ENCODE measurements at places on chromosomes 1 and 21.

- DNase-seq: no peak
These were observed 3.5 kb upstream of the TIAM1 start for GRCh38 chr21:31347435-31348032.

GRCh38 chr1:5098981-5099385, 444.6 kb downstream of the AJAP1 start:
- no peak for DNase-seq

- peak; percentile 47 for DNase-seq
These were observed 3.7 kb upstream of the FNDC7 start for GRCh38 chr1:108708691-108709660.

DNA sequence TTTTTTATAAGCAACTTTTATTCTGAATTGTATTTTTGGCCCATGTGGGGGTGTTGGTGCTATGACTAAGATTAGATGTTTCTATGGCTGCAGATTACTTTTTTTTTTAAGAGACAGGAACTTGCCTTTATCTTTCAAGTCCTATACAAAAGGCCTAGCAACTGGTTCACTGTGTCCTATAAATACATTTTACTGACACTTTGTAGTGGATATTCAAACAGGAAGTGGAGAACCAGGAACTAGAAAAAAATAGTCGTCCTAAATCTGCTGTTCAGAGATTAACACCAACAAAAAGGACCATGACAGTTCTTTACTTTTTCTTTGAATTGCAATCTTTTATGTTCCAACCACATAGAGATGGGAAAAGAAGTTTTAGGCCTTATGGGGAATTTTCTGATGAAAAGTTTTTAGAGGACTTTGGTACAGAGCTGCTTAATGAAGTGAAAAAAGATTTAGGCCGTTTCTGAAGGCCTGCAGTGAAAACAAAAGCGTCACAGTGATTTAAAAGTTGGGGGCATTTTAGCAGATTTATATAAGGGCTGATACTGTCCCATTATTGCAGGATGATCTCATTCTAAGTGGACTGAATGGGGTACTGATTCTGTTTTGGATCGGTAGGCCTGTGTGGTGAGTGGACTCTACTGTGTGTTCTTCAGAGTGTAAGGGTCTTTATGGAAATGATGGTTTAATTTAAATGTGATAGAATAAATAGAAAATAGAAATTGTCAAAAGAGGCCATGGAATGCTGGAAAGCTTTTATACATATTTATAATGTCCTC, 136.4 kb upstream of the DEPDC1 start:
- DNase-seq: no peak

DNA sequence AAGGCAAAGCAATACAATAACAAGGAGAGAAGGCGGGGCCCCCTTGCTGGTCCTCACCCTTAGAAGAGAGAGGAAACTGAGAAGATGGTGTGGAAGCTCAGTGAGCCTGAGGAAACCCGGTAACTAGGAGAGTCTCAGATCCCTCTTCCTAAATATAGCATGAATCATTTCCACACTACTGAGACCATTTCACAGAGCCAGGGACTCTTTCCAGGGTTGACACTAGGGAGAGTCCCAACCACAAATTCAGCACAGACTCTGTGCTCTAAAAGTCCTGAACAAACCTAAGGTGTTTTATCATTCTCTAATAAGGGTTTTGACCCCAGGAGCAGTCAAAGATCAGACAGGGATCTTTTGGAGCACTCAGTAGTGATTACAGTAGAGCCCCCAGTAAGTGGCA, 647.7 kb downstream of the KCNT2 start:
- no peak for DNase-seq

DNA sequence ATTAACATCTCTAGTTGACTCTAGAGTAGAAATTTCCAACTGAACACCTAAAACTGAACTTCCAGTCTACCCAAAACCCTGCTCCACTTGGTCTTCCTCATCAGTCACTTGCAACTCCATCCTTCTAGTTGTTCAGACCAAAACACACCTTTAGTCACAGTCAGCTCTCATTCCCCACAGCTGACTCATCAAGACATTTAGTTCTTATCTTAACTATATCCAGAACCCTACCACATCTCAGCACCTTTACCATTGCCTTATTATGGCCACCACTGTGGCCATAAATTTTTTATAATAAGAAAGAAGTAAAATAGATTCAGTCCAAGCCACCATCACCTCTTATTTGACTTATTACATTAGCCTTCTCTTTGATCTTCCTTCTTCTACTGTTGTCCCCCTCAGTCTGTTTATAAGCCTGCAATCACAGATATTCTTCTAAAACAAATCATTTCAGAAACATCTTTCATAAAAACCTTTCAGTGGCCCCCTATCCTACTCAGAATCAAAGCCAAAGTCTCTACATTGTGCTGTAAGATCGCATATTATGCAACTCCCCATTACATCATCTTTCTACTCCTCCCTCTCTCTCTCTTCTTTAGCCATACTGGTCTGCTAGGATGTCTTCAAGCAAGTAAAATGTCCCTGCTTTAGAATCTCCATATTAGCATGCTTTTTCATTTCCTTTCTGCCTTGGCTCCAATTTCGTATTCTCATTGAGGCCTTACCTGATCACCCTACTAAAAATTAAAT, 275.9 kb downstream of the LRRC40 start:
- DNase-seq: no peak

GRCh38 chr1:55311057-55311641, 96.0 kb upstream of the USP24 start:
- no peak for DNase-seq

DNA sequence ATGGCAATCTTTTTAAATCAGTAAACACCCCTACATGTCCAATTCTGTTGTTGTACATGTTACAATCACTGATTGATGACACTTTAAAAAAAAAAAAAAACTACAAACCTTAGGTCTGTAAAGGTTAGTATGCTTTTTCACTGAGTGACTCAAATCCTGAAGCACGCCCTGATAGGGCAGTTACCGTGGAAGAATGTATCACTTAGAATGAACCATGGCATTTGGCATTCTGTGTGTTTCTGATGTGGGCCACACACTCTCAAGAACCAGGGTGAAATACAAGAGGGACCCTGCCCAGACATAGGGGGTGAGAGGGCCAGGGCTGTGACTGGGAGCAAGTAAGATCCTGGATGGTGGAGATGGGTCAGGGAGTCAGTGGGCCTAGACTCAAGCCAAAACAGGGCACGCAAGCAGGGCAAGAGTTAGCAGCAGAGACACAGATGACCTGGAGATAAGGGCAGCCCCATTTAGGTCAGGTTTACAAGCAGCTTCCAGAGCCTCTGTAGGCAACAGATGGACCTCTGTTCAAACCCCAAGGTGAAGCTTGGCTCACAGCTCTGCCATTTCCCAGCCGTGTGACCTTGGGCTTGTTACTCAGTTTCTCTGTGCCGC, 47.6 kb upstream of the DMRTB1 start:
- DNase-seq: no peak

- no peak for DNase-seq
These were observed 165.3 kb downstream of the SLC35F3 start for GRCh38 chr1:234069760-234070159.

DNA sequence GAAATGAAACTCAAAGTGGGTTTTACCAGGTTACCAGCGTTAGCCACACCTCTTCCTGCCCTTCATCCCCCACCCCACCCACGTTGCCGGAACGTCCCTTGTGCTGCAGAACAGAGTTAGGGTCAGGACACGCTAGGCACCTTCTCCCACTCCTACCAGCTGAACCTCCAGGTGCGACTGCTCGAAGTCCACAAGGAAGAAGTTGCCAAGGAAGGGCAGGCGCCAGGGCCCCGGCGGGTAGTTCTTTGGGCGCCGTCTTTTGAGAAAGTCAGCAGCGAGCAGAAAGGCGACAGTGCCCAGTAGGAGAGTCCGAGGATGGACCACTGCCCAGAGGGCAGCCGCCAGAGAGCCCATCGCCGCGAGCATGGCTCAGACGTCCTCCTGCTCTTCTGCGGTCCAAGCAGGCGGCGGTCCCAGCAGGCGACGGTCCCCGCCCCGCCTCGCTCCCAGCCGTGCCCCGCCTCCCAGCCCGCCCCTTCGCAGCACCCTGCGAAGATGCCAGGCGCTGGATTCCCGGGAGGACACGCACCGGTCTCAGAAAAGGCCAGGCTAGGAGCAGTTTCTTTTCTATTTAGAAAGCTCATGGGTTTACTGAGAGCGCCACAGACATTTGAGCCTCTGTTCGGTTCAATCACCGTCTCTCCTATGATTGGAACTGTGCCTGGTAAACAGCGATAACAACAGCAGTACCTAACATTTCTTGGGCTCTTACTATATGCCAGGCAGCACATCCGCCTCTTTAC, at the start of gene CYP2J2:
TSS of gene CYP2J2 (minus strand) at position 393 of the 743 bp plus-strand sequence. CDS start at position 366, 27 bp downstream.
- peak; percentile 14 for DNase-seq

GRCh38 chr1:24379733-24380315, 33.8 kb downstream of the STPG1 start:
- DNase-seq: no peak

- no peak for DNase-seq
These were observed 38.2 kb downstream of the ARHGEF16 start for GRCh38 chr1:3492545-3493246.

DNA sequence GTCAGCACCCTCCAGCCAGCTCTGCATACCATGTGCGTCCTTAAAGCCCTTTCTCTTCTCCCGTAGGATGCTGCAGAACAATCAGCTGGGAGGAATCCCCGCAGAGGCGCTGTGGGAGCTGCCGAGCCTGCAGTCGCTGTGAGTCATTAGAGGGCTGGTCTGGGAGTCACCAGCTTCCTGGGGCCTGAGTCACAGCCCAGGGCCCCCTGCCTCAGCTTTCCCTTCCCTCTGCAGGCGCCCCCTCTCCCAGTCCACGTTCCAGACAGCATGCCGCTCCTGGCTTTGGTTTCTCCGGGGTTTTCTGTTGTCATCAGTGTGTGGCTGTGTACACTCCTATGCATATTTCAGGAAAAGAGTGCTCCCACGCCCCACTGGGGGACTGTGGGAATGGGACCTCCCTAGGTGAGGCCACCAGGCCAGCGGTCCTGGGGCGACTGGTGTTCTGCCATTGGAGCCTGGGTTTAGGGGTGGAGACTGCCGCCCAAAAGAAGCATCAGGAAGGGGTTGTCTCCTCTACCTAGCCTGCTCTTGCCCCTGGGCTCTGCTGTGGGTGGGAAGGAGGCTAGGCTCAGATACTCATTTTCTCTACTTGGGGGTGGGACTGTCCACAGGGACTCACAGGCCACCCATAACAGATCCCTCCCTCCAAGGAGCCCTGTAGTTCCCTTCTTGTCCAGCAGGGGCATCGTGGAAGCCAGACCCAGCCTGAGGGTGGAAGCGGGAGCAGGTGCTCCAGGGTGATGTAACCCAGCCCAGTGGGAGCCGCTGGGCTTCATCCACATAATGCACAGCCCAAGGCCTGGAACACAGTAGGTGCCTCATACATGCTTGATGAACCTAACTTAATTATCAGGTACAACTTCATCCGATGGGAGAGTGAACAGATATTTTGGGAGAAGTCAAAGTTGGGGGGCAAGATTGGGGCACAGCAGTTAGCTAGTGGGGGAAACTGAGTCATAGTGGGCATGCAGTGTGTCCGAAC, 42.5 kb downstream of the LGR6 start:
- DNase-seq: peak; percentile 62

- no peak for DNase-seq
These were observed 258.7 kb downstream of the AGBL4 start for GRCh38 chr1:49765034-49765433.

- DNase-seq: no peak
These were observed 4.9 kb upstream of the SHISA4 start for GRCh38 chr1:201883786-201884185.

GRCh38 chr1:165138960-165139359, 217.6 kb downstream of the LMX1A start:
- DNase-seq: no peak

- no peak for DNase-seq
These were observed 113.1 kb downstream of the SLC45A1 start for GRCh38 chr1:8431019-8431418.

DNA sequence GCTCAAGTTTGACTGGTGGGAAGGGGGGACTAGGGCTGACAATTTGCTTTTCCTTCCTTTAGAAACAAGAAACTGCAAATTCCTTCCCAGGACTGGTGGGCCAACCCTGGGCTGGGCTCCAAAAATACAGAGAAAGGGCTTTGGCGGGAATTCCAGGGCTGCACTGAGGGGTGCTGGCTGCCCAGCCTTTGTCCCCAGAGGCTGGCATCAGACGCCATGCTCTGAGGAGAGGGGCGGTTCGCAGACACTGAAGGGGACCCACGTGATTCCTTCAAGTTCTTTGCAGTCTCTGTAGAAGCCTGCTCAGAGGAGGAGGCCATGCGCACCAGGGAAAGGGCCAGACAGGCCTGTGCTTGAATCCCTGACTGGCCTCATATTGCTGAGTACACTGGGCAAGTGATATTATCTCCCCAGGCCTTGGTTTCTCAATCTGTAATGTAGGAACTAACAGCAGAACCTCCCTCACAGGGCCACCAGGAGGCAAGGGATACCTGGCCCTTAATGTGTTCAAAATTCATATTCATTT, 119.5 kb downstream of the EPHB2 start:
- no peak for DNase-seq

GRCh38 chr21:23690316-23690715, 1917.0 kb downstream of the MRPL39 start:
- DNase-seq: no peak

DNA sequence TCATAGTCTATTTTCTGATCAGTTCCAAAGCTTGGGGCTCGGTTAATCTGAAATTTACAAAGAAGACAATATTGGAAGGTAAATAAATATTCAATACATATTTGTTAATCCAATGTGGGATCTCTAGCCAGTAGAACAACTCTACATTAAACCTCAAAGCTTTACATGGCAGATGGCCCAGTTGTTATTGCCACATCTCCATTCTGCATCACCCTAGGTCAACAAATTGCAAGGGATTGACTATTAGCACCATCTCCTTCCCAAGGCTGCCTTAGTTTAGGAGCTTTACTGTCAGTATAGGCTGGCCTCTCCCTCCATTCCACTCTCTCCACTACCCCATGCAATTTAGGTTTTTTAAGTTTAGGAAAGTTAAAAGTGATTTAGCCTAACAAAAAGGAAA, 69.7 kb downstream of the TTLL7 start:
- DNase-seq: no peak

GRCh38 chr1:147700042-147701006, 30.0 kb upstream of the ACP6 start:
- peak; percentile 51 for DNase-seq

GRCh38 chr1:110218739-110219138, 8.6 kb downstream of the KCNC4 start:
- DNase-seq: no peak

GRCh38 chr1:6454856-6455751, 10.9 kb downstream of the TNFRSF25 start:
- DNase-seq: no peak

- no peak for DNase-seq
These were observed 6.0 kb downstream of the TFF1 start for GRCh38 chr21:42360317-42360716.

Measured in stimulated activated CD4-positive, alpha-beta T cell treated with anti-CD3 and anti-CD28 coated beads, TNF-alpha, amount 100 ng/mL, for 48 hours (primary cell).